ENCODE measurements at places on chromosomes 12 and 14.

DNA sequence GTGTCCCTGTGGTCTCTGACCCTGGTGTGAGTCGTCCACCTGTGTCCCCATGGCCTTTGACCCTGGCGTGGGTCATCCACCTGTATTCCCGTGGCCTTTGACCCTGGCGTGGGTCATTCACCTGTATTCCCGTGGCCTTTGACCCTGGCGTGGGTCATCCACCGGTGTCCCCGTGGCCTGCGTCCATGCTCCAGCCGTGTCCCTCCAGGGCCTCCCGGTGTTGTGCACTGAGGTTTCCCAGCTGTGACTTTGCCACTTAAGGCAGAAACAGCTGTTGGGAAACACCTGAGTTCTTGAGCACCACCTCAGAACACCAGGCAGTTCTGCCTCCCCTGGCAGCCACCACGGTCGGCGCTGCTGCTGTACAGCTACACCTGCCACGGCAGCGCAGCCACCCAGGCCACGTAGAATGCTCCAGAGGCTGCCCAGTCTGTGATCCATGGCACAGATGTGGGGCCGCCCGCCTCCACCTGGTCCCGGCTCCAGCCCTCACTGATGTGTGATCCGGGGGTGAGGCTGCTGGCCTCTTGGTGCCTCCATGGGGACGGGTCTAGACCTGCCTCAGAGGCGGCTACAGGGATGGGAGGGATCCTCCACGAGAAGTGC lies 69.1 kb upstream of the GALNT9 start:
- no peak for DNase-seq

DNA sequence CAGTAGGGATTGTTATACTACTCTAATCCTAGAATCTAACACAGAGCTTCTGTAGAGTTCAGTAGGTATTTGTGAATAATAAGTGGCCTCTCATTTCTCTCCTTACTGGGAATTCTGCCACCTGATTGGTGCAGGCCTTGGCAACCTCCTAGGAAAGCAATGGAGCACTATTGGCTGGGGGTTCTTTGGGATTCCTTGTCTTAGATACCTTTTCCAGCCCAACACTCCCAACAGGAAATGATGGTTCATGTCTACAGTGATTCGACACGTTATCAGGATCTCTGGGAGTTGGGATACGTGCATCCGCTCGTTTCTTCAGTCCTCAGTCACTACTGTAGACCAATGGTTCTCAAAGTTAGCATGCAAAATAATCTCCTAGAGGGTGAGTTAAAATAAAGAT lies 67.4 kb downstream of the ELK3 start:
- no peak for DNase-seq

DNA sequence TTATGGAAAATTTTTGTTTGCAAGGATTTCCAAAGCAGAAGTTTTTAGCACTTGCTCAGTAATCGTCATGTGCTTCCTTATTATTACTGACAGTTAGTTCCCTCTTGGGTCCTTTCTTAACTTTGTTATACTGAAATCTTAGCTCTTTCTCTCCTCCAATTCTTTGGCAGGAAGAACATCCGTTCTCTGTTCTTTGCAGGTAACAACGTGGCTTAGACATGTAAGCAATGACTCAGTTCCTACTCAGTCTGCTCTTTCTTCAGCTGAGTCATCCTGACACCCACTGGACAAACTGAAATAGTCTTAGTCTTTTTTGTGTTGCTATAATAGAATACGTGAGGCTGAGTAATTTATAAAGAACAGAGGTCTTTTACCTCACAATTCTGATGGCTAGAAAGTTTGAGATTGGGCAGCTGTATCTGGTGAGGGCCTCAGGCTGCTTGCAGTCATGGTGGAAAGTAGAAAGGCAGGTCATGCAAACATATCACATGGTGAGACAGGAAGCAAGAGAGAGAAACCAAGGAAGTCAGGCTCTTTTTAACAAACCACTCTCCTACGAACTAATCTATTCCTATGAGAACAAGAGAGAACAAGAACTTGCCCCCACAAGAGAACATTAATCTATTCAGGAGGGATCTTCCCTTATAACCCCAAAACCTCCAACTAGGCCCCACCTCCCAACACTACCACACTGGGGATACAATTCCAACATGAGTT lies 49.2 kb downstream of the TESPA1 start:
- DNase-seq: peak; percentile 56

DNA sequence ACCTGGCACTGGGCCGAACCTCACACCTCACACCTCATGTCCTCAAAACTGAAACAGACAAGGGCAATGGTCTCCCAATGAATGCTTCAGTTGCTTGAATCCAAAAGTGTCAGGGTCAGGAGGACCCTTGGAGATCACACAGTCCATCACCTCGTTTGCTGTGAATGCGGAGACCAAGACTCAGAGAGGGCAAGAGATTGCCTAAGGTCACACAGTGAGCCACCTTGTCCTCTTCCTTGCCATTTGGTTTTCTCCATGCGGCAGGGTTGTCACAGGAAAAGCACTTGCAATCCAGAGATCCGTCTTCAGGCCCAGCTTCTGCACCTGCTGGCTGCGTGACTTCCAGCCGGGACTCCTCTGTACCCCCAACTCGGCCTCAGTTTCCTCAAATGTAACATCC lies 28.0 kb downstream of the MVK start:
- DNase-seq: no peak

DNA sequence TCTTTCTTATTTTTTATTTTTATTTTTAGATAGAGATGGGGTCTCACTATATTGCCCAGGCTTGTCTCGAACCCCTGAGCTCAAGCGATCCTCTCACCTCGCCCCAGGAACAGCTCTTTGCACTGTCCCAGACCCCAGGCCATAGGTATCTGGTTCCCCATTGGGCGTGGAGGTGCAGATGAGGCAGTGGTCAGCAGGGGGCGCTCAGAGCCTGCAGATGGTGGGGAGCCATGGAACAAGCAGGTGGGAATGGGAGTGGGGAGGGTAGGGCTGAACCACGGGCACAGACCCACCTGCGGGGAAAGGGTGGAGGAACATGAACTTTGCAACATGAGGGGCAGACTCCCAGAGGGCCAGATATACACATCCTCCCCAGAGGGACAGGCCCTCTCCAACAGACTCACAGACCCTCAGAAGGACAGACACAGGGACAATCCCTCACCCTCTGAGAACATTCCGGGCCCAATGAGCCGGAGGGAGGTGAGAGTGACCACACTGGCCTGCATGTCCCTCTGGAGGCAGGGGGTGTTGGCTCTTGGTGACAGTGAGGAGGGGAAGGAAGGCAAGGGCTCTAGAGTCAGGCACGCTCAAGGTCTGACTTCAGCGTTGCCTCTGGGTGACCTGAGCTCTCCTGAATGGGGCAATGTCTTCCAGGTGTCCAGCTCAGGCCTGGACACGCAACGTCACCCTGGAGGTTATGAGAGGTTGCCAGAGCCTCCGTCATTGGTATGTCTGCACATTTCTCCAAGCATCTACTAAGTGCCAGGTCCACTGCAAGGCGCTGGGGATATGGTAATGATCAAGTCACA lies 34.9 kb downstream of the KRT80 start:
- DNase-seq: peak; percentile 68

DNA sequence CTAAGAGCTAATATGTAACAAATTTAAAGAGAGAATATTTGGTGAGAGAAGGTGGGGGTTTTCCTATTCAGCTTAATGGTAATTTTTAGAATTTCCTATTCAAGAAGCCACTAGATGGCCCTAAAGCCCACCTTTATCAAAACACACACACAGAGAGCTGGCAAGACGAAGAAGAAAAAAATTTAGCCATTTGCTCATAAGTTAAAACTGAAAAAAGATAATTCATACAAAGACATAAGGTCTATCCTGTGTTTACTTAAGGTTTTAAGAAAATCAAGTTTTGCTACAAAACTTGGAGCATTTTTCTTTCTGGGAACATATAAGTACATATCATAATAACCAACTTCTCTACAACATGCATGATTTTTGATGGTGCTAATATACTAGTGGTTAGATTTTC lies 46.8 kb upstream of the PCED1B start:
- DNase-seq: peak; percentile 46
